ENCODE measurements at places on chromosomes 1 and 21. TPM values are rescaled to one million over a fixed set of nuclear protein-coding genes. Genes with fewer than 3 reads are reported as not detected.

DNA sequence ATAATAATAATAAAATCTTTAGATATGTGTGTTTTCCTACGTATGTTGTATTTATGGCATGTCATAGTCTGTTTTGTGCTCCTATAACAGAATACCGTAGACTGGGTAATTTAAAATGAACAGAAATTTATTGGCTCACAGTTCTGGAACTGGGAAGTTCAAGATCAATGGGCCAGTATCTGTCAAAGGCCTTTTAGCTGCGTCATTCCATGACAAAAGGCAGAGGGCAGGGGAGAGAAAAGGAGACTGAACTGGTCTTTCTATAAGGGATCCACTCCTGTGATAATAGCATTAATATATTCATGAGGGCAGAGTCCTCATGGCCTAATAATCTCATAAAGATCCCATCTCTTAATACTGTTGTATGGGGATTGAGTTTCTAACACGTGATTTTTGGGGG lies 7.1 kb upstream of the SFT2D2 start:
- no peak for DNase-seq

APCS gene
- not detected for total RNA-seq

DNA sequence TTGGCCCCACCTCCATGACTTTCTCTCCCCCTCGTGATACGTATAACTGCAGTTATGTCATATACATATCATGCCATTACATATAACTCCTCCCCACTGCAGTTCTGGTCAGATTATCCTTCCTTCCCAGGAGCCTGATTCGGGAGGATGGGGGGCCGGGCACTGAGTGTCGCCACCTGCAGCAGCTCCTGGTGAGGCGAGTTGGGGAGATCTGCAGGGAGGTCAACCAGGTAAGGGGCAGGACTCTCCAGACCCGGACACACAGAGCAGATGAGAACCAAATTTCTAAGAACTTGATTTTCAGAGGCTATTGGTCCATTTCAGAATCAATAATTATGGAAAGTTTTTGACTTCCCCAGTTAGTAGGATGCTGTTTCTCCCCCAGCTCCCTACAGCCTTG lies 19.5 kb downstream of the HYI start:
- no peak for DNase-seq

DNA sequence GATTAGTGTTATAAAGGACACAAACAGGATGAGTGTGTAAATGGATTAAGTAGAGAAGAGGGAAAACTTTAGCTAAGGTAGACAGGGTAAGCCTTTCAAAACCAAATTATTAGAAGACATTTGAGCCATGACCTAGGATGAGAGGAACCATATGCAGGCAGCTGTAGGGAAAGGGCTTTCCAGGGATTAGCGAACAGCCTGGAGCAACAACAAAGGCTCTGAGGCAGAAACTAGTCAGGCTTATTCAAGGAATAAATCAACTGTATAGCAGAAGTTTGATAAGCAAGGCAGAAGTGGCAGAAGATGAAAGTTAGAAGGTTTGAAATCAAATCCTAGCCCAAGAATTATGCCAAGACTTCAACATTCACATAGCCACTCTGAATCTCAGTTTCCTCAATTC lies 21.3 kb downstream of the AIDA start:
- DNase-seq, result no peak

- DNase-seq, result no peak
Measured at GRCh38 chr21:44664691-44665090, 2.0 kb downstream of the KRTAP12-2 start.

LSM10 gene
- 42.3 TPM for total RNA-seq

- no peak for DNase-seq
Measured at GRCh38 chr1:26409191-26409807, 1.3 kb upstream of the LIN28A start.

GRCh38 chr1:34479731-34480130 lies 275.1 kb upstream of the GJB5 start:
- no peak for DNase-seq

DNA sequence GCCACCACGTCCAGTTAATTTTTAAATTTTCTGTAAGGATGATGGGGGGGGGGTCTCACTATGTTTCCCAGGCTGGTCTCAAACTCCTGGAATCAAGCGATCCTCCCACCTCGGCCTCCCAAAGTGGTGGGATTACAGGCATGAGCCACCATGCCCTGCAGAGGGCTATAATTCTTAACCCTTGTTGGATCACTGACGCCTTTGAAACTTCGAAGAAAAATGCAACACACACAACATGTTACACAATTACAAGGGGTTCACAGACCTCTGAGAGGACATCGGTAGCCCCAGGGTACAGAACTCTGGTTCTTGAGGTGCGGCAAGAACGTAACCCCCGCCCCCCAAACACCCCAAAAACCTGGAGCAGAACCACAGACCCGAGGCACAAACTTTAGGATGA lies 8.4 kb upstream of the LUZP1 start:
- DNase-seq, result no peak

CALML6 gene
- total RNA-seq, result 1.7 TPM

DNA sequence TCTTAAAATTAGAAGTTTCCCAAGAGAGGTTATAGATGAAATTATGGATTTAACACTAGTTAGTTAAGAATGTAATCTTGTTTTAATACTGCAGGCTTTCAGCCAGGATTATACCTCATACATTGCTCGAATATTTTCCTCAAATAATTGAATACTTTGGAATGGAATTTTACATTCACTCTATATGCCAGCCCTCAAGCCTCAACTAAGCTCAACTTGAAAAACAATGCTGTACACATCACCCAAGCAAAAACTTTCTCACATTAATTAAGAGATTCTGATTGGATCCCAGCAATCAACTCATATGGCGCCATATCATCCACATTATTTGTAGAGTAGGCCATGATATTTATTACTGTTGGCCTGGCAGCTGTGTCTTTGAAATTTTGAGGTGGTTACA lies 710.7 kb upstream of the ADAMTS5 start:
- no peak for DNase-seq

GNG12 gene
- 117 TPM for total RNA-seq

- no peak for DNase-seq
Measured at GRCh38 chr1:18394563-18395156, 86.1 kb upstream of the KLHDC7A start.

- peak; percentile 13 for DNase-seq
Measured at GRCh38 chr1:113242481-113242880, 147.8 kb upstream of the MAGI3 start.

- DNase-seq, result no peak
Measured at GRCh38 chr1:98881901-98882300, 122.8 kb downstream of the PLPPR5 start.

DNA sequence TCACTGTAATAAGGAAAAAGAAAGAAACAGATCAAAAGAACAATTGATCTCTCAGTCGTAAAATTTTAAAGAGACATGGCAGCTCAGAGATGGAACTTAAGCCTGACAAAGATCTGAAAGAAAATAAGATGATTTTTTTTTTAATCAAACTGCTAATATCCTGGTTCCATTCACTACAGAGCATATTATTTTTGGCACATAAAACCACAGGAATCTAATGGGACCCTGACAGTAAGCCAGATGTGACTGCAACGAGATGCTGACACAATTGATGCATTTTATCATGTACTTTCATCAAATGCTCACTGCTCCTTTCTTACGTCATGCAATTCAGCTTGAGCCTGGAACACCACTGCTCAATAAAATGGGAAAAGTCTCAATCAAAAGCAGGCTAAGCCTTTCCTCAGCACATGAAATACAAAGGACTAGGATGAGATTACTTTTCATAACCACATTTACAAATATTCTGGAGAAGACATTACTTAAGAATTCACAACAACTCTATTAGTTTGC lies 16.6 kb downstream of the GPATCH2 start:
- DNase-seq, result no peak

GRCh38 chr21:42515708-42516502 lies 2.3 kb downstream of the SLC37A1 start:
- DNase-seq, result peak; percentile 6

GRCh38 chr1:243719476-243719875 lies 130.6 kb downstream of the AKT3 start:
- no peak for DNase-seq

DNA sequence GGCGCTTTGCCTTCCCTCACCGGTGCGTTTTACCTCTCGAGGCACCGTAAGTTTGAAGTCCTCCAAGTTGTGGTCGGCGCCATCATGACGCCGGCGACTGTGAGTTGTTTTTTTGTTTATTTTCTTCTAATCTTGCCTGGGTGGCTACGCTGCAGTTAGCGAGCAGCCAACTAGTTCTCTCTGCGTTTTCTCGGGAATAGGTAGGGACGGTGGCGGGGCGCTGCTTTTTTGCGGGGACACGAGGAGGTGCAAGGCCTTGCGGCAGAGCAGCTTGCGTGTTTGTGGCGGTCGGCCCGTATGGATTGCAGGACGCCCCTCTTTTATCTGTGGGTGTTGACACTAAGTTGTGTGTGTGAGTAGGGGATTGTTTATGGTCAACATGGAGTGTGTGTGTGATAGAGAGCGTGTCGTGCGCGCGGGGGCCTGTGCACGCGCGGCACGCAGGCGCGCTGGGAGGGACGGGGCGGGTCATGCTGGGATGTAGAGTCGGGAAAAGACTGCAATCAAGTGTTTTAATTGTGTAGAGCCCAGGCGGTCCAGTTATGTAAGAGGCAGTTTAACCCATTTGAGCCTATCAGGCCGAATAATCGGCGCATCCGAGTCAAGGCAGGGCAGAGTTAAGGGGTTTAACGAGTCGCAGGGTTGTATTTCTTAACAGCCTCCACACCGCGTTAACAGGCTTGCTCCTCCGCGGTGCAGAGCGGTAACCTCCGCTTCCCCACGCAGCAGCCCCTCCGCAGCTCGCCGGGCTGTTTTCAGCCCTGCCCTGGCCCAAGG lies 1.2 kb upstream of the NEGR1 start:
- peak; percentile 68 for DNase-seq

WDR64 gene
- not detected for total RNA-seq

DNA sequence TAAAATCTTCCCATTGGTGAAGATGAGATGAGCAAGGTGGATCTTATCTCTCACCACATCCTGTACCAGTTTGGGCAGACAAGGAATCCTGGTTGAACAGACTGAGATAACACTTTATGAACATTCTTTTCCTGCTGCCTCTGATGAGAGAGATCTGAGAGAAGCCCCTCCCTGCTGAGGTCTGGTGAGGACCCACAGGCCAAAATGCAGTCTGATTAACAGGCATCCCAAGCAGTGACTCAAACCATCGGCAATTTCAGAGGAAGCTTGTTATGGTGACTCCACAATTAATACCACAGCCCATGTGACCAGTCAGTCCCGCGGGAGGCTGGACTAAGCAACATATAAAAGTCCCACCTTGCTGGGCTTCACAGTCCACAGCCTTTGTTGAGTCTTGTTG lies at the start of gene PRR9:
PRR9 (plus strand) TSS at position 373 of the 400 bp plus-strand sequence. CDS start 561 bp downstream, outside the sequence.
- DNase-seq, result no peak

- DNase-seq, result no peak
Measured at GRCh38 chr1:5905436-5905835, 86.8 kb downstream of the NPHP4 start.

DNA sequence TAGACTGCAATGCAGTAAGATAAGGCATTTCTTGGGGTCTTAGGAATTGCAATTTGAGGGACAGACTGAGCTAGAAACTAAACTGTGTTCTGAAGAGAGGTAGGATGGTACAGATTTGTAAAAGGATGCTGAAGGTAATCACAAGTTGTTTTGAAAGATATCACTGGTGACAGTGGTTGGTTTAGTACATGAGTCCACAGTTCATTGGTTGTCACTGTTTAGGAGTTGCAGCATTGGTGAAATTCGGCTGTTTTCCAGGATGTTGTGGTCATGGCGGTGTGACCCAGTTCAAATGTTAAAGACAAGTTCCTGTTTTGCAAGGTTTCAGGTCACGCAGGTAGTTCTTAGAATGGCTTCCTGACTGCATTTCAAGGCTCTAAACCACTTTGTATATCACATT lies 292.8 kb upstream of the B3GALT2 start:
- DNase-seq, result no peak

GRCh38 chr1:36956570-36956969 lies 77.7 kb downstream of the GRIK3 start:
- DNase-seq, result no peak

- no peak for DNase-seq
Measured at GRCh38 chr1:51328279-51328678, 2.1 kb downstream of the TTC39A start.

DNA sequence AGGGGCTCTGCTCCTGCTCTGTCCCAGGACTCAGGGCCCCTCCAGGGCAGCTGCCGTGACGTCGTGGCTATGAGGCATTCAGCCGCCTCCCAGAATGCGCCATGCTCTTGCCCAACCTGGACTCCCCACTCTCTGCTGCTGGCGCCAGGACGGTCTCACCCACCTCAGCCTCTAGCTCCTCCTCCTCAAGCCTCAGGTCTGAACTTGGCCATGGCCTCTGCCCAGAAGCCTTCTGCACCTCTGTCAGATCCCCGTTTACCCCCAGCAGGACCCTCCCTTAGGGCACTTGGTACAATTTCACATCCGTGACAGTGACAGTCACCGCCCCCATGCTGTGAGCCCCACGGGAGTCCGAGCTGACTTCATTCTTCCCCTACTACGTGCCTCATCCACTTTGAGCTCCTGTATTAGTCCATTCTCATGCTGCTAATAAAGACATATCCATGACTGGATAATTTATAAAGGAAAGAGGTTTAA lies 4.9 kb downstream of the CSTB start:
- DNase-seq, result no peak

- DNase-seq, result no peak
Measured at GRCh38 chr1:206985162-206985749, 15.0 kb upstream of the FCAMR start.

C1orf174 gene
- 22.4 TPM for total RNA-seq

- no peak for DNase-seq
Measured at GRCh38 chr1:108320849-108321248, 77.0 kb upstream of the NBPF4 start.

DNA sequence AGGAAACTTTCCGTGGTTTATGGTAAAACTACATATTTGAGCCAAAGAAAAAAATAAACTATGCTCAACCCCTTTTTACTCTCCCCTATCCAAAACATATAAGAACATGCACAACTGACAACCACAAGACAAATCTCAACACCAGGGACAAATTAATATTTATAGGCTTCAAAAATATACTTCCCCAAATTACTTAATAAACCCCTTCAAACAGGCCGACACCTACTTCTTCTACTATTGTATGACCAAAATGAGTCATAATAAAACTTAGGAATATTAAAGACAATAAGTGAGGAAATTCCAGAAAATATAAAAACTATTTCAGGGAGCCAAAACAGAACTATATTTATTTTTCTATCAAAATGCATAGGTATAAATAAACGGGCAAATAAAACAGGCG lies 71.5 kb downstream of the TGFBR3 start:
- DNase-seq, result no peak

RIPPLY3 gene
- not detected for total RNA-seq

Measured in MCF 10A (cell line).